Lower lobe of right lung (tissue), 2 donors: ENCODE measurements at places on chromosomes 16 and 17. TPM values are rescaled to one million over a fixed set of nuclear protein-coding genes. Genes with fewer than 3 reads are reported as not detected.
A peak's percentile ranks its signal among the peaks of the same experiment; 100 is the strongest.

The CHMP6 gene
- 28.8 TPM for total RNA-seq

The DPEP3 gene
- 0.18 TPM for total RNA-seq

The LLGL2 gene
- 111 TPM for total RNA-seq

The PIMREG gene
- total RNA-seq = 0.62 TPM

The CPHXL2 gene
- not detected for total RNA-seq

The PHOSPHO1 gene
- total RNA-seq = 1.9 TPM

The CEMP1 gene
- 1.4 TPM for total RNA-seq

The SLC13A5 gene
- total RNA-seq = not detected

GRCh38 chr17:76161619-76162266 lies 20.7 kb upstream of the FOXJ1 start:
- H3K27ac ChIP-seq = no peak overlapping the region
- H3K4me1 ChIP-seq = no peaks in the 10 kb centered on the region
- H3K4me3 ChIP-seq = no peak overlapping the region
- no peaks in the 10 kb centered on the region for H3K27me3 ChIP-seq
- DNase-seq = no peak

GRCh38 chr17:69908626-69909368 lies 166.2 kb upstream of the KCNJ16 start:
- H3K27ac ChIP-seq = no peak overlapping the region
- H3K4me1 ChIP-seq = no peaks in the 10 kb centered on the region
- H3K4me3 ChIP-seq = no peak overlapping the region
- no peak for DNase-seq
- H3K27me3 ChIP-seq = no peaks in the 10 kb centered on the region

DNA sequence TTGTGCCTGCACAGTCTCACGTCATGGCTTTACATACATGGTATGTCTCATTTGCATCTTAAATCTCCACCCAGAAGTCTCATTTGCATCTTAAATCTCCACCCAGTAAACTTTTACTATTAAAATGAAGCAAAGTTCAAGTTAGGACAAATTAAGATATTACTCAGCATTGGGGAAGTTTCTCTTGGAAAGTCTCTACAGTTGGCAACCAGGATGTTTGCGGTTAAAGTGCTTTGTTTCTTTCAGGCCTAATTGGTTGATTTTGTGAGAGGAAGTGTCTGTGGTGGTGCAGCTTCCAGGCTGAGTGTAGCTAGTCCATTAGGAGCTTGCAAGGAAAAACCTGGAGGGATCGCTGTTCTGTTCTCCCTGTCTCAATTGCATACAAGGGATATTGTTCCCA lies 1373.3 kb upstream of the GOT2 start:
- no peaks in the 10 kb centered on the region for H3K4me1 ChIP-seq
- no peak overlapping the region for H3K27ac ChIP-seq
- H3K36me3 ChIP-seq = no peaks in the 10 kb centered on the region
- H3K27me3 ChIP-seq = no peaks in the 10 kb centered on the region

- no peak for DNase-seq
- peaks cover 59% of the 10 kb centered on the region for H3K27me3 ChIP-seq
- H3K4me3 ChIP-seq = peak overlapping the region; percentile 27
- peaks cover 6% of the 10 kb centered on the region for H3K4me1 ChIP-seq
- H3K27ac ChIP-seq = no peak overlapping the region
- H3K36me3 ChIP-seq = no peaks in the 10 kb centered on the region
Observed at GRCh38 chr16:55655381-55655896, 349 bp upstream of the SLC6A2 start.

GRCh38 chr17:57551321-57552079 lies 193.6 kb downstream of the CCDC182 start:
- H3K36me3 ChIP-seq = no peaks in the 10 kb centered on the region
- no peak for DNase-seq
- no peaks in the 10 kb centered on the region for H3K27me3 ChIP-seq
- H3K27ac ChIP-seq = no peak overlapping the region

DNA sequence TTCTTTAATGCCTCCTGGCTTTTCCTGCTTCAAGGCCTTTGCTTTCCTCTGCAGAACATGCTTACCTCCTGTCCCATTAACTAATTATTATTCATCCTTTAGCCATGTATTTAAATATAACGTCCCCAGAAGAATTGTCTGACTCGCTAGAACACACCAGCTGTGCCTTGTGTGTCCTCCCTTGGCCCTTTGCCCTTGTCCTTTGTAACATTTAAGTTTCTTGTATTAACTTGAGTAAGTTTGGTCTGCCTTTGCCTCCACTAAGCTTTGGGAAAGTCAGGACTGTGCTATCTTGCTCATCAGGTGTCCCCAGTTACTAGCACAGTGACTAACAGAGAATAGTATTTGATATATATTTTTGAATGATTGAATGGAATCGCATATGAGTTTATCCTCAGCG lies 29.6 kb upstream of the ABCA9 start:
- no peak overlapping the region for H3K27ac ChIP-seq
- no peak overlapping the region for H3K4me3 ChIP-seq
- DNase-seq = no peak
- no peaks in the 10 kb centered on the region for H3K27me3 ChIP-seq
- peaks cover 6% of the 10 kb centered on the region for H3K36me3 ChIP-seq
- no peaks in the 10 kb centered on the region for H3K4me1 ChIP-seq

- H3K36me3 ChIP-seq = no peaks in the 10 kb centered on the region
- no peaks in the 10 kb centered on the region for H3K4me1 ChIP-seq
- H3K27ac ChIP-seq = no peak overlapping the region
- H3K4me3 ChIP-seq = no peak overlapping the region
Observed at GRCh38 chr16:74094514-74094913, 202.1 kb upstream of the PSMD7 start.

DNA sequence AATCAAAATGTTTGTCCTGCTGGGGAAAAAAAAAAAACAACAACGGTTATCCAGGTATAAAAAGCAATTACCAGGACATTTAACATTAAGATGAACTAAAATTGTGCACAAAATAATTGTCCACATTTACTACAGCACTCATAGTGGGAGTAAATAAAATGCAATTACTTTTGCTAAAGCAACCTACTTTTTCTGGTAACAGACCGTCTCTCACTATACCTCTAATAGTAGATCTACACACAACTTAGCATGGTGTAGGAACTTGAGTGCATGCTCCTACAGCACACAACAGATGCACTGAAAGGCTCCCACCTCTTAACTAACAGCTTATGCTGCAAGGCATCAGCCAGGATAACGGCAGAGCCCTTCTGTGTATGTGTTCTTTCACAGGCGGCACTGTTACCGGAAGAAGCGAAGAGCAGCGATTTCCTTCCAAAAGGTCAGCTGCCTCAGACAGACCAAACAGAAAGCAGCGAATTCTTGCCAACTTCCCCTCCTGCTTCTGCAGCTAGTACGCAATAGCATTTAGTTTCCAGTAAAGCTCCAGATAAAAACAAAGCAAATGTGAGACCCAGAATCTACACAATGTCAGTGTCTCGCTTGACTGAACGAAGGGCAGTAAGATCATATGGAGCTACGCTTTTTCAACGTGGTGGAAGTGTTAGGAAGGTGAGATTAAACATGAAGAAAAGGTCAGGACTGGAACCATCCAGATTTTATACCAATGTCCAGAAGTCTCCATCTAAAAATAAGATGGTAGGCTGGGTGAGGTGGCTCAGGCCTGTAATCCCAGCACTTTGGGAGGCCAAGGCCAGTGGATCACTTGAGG lies 27.6 kb downstream of the STAT5B start:
- H3K4me1 ChIP-seq = peaks cover 66% of the 10 kb centered on the region
- peak; percentile 75 for DNase-seq
- peak overlapping the region; percentile 92 for H3K27ac ChIP-seq
- H3K4me3 ChIP-seq = peak overlapping the region; percentile 40

GRCh38 chr17:69030169-69030568 lies 30.6 kb downstream of the ABCA9 start:
- no peaks in the 10 kb centered on the region for H3K27me3 ChIP-seq
- no peak for DNase-seq
- no peaks in the 10 kb centered on the region for H3K36me3 ChIP-seq
- no peaks in the 10 kb centered on the region for H3K4me1 ChIP-seq
- no peak overlapping the region for H3K4me3 ChIP-seq
- no peak overlapping the region for H3K27ac ChIP-seq

DNA sequence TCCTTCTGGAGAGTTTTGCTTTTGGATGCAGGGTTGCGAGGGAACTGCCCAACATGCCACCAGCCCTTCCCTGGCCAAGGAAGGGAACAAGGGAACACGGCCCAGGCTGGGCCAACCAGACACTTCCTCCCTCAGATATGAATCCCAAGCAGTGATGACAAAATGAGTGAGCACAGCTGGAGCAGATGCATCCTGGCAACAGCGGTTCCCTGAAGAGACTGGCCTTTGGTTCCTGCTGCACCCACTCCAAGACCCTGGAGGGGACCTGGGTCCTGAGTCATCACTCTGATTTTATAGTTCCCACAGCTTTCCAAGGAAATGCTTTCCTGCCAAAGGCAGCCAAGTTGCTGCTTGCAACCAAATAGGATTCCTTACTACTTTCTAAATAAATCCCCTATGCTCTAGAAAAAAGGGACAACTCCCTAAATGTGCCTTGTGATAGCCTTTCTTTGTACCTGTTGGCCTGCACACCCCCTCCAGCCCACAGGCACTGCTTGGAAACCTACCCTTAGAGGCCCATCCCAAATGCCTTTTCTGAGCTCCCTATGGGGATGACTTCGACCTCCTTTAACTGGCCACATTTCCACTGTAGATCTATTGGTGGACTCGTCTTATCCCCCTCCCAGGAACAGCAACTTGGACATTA lies 5.3 kb downstream of the ST3GAL2 start:
- peaks cover 75% of the 10 kb centered on the region for H3K4me1 ChIP-seq
- H3K4me3 ChIP-seq = no peak overlapping the region
- no peaks in the 10 kb centered on the region for H3K27me3 ChIP-seq

DNA sequence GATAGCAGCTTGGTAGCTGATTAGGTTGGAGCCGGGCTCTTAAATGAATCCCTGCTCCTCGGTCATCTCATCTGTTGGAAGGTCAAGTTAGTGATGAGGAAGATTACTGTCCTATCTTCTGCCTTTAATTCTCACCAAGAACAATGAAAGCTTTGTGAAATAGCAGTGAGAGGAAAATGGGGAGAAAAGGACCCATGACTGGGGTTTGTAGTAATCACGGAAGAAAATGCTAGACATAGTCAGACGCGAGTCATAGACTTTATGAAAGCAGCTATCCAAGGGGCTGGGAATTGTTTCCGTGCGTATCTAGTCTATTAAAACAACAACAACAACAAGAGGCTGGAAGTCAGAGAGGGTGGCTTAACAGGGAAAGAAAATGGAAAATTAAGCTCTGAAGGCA lies 18.3 kb downstream of the PIK3R5 start:
- no peak for DNase-seq
- no peaks in the 10 kb centered on the region for H3K27me3 ChIP-seq
- no peak overlapping the region for H3K27ac ChIP-seq
- peaks cover 8% of the 10 kb centered on the region for H3K4me1 ChIP-seq
- H3K36me3 ChIP-seq = no peaks in the 10 kb centered on the region
- no peak overlapping the region for H3K4me3 ChIP-seq

GRCh38 chr16:31094088-31094423 lies 541 bp downstream of the VKORC1 start:
- DNase-seq = no peak
- peak overlapping the region; percentile 93 for H3K4me3 ChIP-seq
- peaks cover 25% of the 10 kb centered on the region for H3K4me1 ChIP-seq
- no peaks in the 10 kb centered on the region for H3K27me3 ChIP-seq
- peaks cover 24% of the 10 kb centered on the region for H3K36me3 ChIP-seq

- DNase-seq = no peak
- H3K27ac ChIP-seq = no peak overlapping the region
- no peaks in the 10 kb centered on the region for H3K4me1 ChIP-seq
- no peak overlapping the region for H3K4me3 ChIP-seq
- H3K36me3 ChIP-seq = no peaks in the 10 kb centered on the region
Observed at GRCh38 chr17:43945074-43945829, 3.0 kb upstream of the PPY start.

- peaks cover 46% of the 10 kb centered on the region for H3K36me3 ChIP-seq
- H3K27ac ChIP-seq = no peak overlapping the region
- DNase-seq = no peak
Observed at GRCh38 chr16:68927018-68927417, 83.7 kb downstream of the TANGO6 start.

DNA sequence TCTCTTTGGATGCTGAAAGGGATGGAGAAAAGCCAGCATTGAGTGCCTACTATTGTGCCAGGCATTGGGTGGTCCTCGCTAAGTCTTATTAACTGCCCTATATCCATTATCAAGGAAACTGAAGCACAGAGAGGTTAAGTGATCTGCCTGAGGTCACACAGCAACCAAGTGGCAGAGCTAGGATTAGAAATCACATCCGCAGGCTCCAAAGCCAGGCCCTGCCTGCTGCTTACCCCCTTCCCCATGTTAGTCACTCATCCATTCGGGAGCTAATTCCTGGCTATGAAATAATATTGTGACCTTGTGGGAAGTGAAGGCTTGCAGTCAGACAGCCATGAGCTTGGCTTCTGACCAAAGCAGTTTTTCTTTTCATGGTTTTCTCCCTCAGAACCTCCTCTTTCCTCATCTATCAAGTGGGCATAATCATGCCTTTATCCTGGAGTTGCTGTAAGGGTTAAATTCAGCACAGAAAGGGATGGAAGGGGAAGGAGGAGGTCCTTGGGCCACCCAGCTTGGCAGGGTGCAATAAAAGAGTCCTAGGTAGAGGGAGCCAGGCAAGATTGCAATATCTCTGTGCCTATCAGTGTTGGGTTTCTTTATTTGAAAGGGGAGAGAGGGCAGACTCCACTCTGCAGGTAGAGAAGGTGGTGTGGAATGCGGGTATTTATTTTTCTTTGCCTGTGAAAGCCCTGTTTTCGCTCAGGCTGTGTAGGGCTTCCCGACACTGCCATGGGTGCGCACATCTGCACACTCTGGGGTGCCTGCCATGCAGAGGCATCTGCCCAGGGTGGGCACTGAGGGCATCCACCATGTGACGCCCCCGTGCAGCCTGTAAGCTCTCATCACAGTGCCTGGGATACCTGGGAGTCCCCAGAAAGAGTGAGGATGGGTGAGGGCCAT lies 11.3 kb downstream of the RAI1 start:
- no peak overlapping the region for H3K4me3 ChIP-seq
- no peaks in the 10 kb centered on the region for H3K27me3 ChIP-seq
- H3K36me3 ChIP-seq = no peaks in the 10 kb centered on the region
- H3K4me1 ChIP-seq = peaks cover 69% of the 10 kb centered on the region
